ENCODE measurements at places on chromosomes 16 and 17.

DNA sequence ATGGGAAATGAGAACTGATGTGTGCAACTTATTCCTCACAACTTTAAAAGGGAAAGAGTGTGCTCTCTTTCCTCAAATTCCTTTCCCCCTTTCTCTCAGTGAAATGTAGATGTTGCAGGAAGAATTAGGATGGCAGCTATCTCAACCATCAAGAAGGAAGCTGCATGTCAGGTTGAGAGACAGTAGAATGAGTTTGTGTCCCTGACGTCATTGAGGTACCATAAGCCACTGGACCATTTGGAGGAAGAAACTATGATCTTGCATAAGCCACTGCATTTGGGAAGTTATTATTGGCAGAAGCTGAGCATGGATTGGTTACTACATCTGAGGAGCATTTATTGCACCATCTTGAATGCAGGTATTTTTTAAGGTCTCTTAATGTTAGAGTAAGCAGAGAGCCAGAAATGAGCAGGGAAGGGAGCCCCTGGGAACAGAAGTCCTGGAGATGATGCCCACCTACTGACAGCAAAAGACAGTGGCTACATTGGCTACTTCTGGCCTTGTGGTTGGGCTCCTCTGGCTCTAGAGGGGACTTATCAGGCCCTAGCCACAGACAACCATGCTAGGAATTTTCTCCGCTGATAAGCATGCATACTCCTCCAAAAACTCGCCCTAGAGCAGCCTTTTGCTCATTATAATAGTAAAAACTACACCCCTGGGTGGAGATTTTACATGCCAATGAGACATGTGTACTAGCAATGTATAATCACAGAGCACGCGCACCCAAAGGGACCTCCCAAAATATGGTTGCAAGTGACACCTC, 249.0 kb upstream of the SALL1 start:
- DNase-seq, result no peak

DNA sequence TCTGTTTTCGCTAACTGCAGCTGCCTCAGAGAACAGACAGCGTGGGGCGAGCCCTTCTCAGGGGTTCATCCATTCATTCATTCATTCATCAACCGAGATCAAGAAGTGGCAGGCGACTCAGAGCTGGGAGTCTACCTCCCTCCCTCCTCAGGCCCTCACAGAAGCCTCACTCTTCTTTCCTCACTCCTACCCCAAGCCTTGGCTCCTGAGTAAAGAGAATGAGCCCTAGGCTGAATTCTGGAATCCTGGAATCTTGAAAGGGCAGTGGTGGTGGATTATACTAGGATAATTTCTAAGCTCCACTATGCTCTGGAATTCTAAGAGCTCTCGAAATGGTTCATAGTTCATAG, 2.3 kb upstream of the DLX3 start:
- DNase-seq, result no peak

- DNase-seq, result peak; percentile 45
Measured at GRCh38 chr16:8720080-8720966, 45.9 kb downstream of the ABAT start.

DNA sequence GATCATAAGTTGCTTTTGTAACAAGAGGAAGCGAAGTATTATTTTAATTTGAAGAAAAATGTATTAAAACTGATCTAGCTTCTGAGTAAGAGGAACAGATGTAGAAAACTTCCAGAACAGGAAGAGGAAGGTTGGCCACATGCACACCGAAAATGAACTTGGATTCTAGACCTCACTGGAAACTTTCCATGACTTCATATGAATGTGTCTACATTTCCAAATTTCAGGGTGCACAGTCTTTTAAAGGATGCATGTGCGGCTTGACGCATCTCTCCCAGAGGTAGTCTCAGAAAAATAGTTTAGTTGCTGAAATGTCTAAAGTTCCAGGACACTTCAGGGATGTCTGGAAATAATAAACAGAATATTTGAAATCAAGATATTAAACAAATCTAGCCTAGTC, 275.1 kb upstream of the MYOCD start:
- no peak for DNase-seq

DNA sequence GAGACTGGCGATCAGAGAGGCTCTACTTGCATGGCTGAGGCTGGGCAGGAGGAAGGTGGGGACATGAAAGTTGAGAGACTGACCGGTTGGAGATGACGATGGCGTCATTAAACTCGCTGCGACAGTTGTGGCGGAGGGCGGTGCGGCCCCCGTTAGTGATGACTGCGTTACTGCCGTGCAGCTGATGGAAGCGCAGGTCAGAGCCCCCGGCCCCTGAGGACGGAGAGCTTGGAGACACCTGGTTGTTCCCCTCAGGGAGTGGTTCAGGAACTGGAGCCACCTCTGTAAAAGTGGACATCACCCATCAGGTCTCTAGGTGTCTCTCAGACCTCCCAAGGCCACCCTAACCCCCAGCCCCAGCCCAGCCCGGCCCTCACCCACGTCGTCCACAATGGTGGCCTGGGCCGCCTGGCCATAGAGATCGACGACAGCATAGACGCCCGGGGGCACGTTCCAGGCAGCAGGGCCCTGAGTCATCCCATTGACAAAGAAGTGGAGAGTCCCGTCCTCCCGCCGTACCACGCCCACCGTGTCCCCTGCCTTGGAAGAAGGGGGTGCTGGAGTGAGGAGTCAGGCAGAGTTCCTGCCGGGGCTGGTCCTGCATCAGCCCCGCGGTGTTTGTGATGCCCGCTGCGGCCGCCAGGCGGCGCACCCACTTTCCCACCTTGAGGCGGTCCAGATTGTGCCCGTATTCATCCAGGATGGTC, 5.3 kb downstream of the NEURL4 start:
- DNase-seq, result no peak

DNA sequence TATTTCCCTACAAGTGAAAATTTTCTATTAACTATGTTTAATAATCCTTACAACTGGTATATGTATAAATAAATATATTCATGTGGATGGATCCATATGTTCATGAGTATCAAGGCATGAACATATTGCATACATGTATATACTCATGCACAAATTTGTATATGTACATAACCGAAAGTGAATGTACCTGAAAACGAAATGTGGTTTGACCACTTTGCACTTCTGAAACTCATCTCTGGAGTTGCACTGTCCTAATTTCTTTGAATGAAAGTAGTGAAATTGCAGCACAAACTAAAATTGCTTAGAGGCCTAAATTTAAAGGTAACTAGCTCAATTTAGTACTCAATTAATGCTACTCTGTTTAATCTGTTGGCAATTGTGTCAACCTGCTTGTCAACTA, 27.4 kb upstream of the GNAO1 start:
- no peak for DNase-seq

- peak; percentile 50 for DNase-seq
Measured at GRCh38 chr17:77881545-77881944, 77.0 kb upstream of the TNRC6C start.

DNA sequence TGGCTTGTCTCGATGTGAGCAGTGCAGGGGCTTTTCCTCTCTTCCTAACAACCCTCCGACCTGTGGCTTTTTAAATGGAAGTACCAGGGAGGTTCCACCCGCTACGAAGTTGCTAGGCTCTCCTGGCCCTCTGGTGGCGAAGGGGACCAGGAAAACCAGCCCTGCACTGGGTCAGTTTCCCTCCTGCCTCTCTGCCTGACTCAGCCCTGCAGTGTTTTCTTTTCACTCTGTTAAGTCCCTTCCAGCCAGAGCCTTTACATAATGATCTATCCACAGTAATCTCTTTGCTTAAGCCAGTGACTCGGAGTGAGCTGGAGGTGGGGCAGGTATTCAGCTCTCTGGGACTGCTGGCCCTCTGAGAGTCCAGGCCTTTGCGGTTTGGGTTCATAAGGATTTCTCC, 331.3 kb upstream of the EEF2KMT start:
- no peak for DNase-seq

DNA sequence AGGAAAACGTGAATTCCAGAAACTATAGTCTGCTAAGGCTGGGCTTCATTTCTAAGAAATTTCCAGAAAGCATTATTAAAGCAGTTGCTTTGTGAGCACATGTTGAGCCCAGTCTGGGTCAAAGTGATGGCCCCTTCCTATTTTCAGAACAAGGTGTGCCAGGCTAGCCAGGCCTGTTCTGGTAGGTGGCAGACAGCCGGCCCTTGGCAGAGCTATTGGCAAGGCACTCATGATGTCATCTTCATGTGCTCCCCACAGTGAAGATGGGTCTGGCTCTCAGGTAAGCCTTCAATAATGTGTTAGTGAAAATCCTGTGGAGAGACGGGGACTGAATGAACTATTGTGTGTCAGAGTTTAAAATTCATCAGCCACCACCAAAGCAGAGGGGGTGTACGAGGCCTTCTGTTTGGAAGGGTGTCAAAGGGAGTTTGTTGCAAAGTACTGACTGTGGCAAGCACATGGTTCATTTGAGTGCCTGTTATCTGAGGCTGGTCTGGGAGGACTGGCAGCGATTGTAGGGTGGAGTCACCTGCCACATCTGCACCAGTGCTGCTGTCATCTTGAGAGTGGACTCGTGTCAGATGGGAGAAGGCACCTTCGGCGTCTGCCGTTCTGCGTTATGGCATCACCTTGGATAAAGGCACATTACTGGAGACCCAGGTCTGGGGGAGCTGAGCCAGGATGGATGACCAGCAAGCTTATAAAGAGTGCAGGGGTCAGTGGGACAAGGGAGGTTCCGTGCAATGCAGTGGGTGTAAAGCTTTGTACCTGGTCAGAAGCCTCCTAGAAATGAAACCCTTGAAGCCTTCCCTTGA, 43.4 kb downstream of the KSR1 start:
- DNase-seq, result peak; percentile 81

DNA sequence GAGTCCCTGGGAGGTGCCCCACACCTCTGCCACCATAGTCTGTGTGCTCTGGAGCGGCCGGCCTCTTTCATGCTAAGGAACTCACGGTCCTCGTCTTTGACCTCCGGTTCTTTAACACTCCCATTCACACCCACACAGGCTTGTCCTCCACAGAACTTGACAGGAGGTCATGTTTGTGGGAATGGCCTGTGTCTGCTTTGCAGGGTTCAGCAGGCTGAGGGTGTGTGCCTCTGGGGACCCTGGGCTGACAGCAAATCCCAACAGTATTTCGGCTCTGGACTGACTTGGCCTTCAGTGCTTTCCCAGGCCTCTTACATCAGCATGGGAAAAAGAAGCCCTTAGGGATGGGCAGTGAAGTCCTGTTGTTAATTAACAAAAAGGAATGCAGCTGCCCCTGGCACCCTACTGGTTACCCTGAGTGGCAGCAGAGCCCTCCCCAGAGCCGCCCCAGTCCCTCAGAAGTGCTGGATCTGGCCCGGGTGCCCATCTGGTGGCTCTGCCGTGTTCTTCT, 35.4 kb upstream of the ADORA2B start:
- DNase-seq, result no peak

DNA sequence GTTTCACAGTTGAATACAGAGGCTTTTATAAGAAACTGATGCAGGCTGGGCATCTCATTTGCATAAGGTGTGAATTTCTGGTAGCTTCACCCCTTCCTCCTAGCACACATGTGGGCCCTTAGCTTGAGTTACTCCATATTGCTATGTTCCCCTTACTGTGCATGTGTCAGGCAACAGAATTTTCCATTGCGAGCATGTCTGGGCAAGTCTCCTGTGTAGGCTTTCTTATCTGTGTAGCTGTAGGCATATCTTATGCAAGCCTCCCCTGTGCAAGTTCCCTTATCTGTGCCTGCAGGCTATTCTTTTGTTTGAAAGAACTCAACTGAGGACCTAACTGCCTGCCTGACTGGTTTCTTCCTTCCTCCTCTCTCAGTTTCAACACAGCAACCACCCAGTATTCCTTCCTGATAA, 597.4 kb upstream of the CDH5 start:
- DNase-seq, result no peak

DNA sequence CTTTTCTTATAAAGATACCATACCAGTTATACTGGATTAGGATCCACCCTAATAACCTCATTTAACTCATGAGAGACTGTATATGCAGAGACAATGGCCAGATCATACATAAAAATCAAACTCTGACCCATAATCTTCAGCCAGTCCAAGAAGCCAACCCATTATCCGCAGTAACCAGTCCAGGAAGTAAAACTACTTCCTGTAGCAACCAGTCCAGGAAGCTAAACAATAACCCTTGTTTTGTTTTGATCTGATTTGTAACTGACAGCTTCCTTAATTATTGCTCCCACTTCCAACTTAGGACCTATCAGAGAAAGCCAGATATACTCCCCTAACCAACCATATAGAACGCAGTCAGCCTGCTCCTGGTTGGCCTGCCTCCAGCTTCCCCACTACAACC, 19.2 kb upstream of the SSTR2 start:
- no peak for DNase-seq

All from globus pallidus (tissue), 1 donor.